Hematopoietic multipotent progenitor cell treated with erythropoietin and hydrocortisone succinate and interleukin-3 and kit ligand, for 8 days (in vitro differentiated cells): ENCODE measurements at places on chromosomes 11 and 22.

DNA sequence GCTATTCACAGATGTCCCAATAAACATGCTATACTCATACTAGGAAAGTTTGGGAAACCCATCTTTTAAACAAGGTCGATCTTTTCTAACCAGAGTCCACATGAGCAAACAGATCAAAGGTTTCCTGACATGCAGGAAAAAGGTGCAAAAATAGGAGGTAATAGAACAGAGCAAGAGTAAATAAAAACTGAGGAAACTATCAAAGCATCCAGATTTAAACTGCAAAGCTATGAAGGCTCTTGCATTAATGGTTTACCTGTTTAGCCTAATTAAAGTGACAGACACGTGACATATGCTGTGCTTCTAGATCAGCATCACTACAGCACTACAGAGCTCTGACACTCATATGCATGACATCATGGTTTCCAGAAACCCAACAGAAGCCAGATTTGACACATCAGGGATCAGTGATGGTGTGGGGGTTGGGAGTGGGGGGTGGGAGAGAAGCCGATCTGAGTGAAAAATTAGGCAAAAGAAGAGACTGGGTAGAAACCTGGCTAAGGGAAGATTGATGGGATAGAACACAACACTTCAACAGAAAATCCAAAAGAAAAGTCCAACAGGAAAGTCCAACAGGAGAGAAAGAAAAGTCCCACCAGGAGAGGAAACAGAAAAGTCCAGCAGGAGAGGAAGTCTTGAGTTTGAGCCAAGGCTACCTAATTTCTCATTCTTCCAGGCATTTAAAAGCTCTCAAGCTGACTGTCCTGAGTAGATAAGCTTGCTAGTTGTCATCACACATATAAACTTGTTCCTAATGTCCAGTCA, 262.3 kb downstream of the SOX6 start:
- DNase-seq: no peak

GRCh38 chr11:41978945-41979344, 519.5 kb upstream of the LRRC4C start:
- no peak for DNase-seq

GRCh38 chr11:66840317-66841091, 2.7 kb upstream of the RCE1 start:
- no peak for DNase-seq

GRCh38 chr11:16160146-16160545, 196.2 kb downstream of the SOX6 start:
- no peak for DNase-seq

GRCh38 chr22:25282671-25283561, 63.5 kb downstream of the CRYBB2 start:
- DNase-seq: no peak

GRCh38 chr11:111011275-111011594, 234.3 kb upstream of the POU2AF2 start:
- no peak for DNase-seq

DNA sequence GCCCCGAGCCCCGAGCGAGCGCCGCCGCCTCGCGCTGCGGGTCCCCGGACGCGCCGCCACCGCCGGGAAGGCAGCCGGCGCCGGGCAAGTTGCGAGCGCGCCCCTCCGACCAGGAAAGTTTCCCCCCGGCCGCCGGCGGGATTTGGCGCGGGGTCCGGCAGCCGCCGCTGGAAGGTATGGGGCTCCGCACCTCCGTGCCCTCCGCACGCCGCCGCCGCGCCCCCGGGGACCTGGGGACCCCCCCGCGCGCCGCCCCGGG, 281 bp downstream of the TSPAN18 start:
- no peak for DNase-seq

GRCh38 chr11:93655581-93656255, 5.8 kb upstream of the CEP295 start:
- no peak for DNase-seq

DNA sequence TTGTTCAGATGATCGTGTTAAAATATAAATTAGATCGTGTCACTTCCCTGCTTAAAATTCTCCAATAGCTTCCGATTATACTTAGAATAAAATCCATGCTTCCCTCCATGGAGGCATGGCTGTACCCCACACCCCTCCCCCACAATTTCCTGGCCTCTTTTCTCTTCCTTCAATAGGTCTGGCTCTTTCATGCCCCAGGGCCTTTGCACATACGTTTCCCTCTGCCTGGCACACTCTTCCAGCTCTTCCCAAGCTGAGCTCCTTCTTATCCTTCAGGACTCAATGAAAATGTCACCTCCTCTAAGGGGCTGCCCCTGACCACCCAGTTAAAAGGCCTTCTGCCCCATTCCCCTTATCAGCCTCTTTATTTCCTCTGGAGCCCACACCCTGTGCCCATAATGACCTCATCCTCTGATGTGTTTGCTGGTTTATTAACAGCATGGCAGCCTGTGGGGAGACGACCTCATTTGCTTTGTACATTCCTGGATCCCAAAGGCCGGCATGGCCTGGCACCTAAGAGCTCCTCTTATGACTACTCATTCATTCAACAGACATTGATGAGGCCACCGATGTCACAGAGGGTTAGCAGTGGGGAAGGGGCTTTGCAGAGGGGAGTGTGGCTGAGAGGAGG, 9.0 kb upstream of the FLRT1 start:
- no peak for DNase-seq

DNA sequence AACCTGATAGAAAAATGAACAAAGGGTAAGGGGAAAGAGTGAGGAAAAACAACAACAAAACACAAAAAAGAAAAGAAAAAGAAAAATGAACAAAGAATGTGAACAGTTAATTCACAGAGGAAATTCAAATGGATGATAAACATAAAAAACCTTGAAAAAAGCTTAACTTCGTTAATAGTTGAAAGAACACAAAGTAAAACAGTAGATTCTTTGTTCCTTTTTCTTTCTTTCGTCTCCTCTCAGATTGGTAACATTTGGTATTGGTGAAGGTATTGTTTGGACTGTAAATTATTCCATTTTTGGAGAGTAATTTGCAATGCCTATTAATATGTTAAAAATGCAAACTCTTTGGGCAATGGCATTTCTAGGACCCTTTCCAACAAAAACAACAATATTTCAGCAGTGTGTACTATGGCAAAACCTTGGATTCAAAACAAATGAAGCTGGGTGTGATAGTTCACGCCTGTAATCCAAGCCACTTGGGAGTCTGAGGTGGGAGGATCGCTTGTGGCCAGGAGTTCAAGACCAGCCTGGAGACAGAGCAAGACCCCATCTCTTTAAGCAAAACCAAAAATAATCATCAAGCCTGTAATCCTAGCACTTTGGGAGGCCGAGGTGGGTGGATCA, 3.3 kb upstream of the BACE1 start:
- DNase-seq: no peak

- DNase-seq: peak; percentile 57
Observed at GRCh38 chr11:120235024-120235628, 4.8 kb upstream of the POU2F3 start.

GRCh38 chr11:107849790-107850189, 8.8 kb downstream of the SLC35F2 start:
- no peak for DNase-seq

DNA sequence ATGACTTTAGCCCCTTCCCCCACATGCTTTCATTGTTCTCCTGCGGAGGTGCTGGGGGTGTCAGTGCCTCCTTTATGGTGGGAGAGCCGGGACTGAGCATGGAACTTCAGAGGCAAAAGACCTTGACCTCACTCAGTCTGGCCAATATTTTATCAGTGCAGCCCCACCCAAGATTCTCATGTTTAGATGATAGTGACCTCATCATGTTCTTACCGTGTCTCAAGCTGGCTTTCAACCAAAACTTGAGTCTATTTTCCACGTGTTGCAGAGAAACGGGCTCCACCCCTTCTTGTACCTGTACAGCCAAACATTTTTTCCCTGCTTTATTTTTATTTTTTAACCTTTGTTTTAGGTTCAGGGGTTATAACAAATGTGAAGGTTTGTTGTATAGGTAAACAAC, 47.7 kb upstream of the NECTIN1 start:
- no peak for DNase-seq

- peak; percentile 4 for DNase-seq
Observed at GRCh38 chr11:81987829-81988472, 745.7 kb downstream of the FAM181B start.

DNA sequence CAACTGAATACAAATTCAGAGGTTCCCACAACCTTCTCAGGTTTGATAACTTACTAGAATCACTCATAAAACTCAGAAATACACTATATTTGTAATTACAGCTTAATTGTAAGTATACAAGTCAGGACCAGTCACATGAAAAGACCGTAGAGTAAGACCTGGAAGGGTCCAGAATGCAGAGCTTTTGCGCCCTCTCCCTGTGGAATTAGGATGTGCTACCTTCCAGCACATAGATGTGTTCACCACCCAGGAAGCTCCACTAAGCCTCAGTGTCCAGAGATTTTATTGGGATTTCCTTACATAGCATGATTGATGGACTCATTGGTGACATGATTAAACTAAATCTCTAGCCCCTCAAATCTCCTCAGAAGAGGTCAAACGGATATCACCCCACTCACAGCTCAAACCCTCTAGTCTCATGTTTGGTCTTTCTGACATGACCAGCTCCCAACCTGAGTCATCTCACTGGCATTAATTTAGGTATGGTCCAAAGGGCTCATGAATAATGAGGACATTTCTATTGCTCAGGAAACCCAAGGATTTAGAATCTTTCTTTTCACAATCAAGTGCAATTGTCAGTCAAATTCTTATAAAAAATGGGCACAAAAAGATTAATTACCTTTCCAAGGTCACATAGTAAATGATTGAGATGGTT, 77.2 kb upstream of the UBASH3B start:
- DNase-seq: no peak

GRCh38 chr11:8937159-8937558, 4.4 kb upstream of the C11orf16 start:
- DNase-seq: no peak

GRCh38 chr11:131581046-131581445, 210.6 kb downstream of the NTM start:
- no peak for DNase-seq

DNA sequence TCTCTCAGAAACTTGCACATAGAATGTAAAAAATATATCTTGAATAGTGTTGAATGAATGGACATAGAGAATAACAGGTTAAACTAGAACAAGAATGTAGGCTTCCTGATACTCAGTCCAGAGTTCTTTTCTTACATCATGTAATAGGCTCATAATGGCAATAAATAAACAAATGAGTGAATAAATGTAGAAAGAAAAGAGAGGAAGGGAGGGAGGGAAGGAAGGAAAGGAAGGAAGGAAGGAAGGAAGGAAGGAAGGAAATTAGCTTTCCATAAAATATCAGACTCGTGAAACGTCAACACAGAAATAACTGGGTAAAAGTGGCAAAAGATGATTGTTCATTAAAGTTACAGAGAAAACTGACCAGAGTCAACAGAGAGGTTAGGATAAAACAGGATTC, 2001.0 kb downstream of the LRRC4C start:
- DNase-seq: no peak

- peak; percentile 36 for DNase-seq
Observed at GRCh38 chr11:20873054-20873453, 203.7 kb downstream of the NELL1 start.

DNA sequence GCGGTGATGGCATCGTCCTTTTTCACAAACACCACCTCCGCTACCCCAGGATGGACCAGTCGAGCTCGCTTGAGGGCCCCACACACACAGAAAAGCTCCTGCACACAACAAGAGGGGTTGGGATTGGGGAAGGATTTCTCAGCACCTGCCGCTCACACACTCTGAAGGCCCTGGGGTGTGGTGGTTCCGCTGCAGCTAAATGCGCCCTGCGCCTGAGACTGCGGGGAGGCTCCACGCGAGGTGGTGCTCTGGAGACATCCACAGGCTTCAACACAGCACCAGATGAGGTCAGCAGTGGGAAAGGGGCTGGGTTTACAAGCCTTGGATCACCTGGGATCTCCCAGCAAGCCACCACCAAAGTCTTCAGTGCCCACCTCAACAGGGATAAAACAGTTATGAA, 22.7 kb downstream of the POLDIP3 start:
- DNase-seq: no peak

DNA sequence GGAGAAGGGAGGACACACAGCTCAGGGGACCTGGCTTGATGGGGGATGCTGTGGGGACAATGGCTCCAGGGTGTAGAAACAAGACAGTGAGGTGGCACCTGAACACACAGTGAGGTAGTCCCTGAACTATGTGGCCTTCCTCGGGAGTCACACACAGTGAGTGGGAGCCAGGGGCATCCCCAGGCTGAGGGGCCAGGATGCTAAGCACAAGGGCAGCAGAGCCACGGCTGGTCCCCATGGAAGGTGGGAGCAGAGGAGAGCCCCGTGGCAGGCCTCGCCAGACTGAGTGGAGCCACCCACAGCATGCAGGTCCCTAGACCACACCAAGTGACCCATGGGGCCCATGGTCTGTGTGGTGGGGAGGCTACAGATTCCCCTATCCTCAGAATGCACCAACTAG, 26.0 kb upstream of the ABCC8 start:
- DNase-seq: no peak

DNA sequence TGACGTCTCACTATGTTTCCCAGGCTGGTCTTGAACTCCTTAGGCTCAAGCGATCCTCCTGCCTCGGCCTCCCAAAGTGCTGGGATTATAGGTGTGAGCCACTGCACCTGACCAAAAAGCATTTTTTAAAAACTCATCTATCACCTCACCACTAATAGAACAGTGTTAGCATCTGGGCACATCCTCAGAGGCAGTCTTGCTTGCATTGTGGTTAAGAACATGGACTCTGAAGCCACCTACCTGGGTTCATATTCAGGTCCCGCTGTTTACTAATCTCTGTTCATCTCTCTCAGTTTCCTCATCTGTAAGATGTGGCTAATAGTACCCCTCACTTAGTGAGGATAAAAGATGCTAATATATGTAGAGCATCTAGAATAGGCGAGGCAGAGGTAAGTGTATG, 90.6 kb downstream of the PACS1 start:
- DNase-seq: no peak

DNA sequence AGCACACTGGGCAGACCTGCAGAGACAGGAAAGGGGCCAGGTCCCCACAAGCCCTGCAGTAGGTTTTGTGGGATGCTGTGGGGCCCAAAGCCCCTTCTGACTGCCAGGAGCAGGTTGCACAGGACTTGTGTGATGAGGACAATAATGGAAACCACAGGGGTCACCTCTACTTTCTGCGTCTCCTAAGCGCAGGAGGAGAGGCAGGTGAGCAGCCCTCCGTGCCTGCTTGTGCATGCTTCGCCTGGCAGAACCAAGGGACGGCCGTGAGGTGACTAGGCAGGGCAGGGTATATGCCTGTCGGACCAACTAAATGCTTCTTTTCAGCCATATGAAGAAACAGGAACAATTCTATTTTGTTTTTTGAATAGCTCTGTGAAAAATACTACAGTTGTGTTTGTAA, 77.9 kb upstream of the PITPNB start:
- DNase-seq: no peak

- DNase-seq: no peak
Observed at GRCh38 chr11:132941761-132942160, 590.5 kb downstream of the OPCML start.

DNA sequence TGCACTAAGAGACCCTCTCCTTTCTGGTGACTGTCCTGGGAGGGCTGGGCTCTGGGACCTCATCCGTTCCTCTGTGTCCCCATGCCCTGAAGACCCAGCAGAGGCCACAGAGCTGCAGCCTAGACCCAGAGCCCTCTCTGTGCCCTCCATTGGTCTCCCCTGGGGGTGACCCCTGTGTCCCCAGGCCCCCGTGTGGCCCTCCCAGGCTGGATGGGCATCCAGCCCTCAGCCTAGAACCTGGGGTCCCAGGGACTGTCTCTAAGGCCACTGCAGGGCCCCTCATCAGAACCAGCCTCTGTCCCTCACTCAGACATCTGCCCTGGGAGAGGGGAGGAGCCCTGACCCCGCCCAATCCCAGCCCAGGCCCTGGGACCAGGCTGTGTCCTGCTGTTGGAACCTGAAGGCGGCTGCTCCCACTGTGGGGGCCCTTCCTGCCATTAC, 5.7 kb downstream of the IGLL1 start:
- DNase-seq: no peak
